ENCODE measurements at places on chromosomes 1 and 21. TPM values are rescaled to one million over a fixed set of nuclear protein-coding genes. Genes with fewer than 3 reads are reported as not detected.

The DCST1 gene
- total RNA-seq: not detected

DNA sequence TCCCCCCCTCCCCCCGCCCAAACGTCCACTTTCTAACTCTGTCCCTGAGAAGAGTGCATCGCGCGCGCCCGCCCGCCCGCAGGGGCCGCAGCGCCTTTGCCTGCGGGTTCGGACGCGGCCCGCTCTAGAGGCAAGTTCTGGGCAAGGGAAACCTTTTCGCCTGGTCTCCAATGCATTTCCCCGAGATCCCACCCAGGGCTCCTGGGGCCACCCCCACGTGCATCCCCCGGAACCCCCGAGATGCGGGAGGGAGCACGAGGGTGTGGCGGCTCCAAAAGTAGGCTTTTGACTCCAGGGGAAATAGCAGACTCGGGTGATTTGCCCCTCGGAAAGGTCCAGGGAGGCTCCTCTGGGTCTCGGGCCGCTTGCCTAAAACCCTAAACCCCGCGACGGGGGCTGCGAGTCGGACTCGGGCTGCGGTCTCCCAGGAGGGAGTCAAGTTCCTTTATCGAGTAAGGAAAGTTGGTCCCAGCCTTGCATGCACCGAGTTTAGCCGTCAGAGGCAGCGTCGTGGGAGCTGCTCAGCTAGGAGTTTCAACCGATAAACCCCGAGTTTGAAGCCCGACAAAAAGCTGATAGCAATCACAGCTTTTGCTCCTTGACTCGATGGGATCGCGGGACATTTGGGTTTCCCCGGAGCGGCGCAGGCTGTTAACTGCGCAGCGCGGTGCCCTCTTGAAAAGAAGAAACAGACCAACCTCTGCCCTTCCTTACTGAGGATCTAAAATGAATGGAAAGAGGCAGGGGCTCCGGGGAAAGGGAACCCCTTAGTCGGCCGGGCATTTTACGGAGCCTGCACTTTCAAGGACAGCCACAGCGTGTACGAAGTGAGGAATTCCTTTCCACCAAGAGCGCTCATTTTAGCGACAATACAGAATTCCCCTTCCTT, 158.1 kb downstream of the RUNX1 start:
- peak overlapping the region; percentile 76 for H3K4me3 ChIP-seq
- peaks cover 6% of the 10 kb centered on the region for H3K27me3 ChIP-seq
- H3K27ac ChIP-seq: peak overlapping the region; percentile 72

DNA sequence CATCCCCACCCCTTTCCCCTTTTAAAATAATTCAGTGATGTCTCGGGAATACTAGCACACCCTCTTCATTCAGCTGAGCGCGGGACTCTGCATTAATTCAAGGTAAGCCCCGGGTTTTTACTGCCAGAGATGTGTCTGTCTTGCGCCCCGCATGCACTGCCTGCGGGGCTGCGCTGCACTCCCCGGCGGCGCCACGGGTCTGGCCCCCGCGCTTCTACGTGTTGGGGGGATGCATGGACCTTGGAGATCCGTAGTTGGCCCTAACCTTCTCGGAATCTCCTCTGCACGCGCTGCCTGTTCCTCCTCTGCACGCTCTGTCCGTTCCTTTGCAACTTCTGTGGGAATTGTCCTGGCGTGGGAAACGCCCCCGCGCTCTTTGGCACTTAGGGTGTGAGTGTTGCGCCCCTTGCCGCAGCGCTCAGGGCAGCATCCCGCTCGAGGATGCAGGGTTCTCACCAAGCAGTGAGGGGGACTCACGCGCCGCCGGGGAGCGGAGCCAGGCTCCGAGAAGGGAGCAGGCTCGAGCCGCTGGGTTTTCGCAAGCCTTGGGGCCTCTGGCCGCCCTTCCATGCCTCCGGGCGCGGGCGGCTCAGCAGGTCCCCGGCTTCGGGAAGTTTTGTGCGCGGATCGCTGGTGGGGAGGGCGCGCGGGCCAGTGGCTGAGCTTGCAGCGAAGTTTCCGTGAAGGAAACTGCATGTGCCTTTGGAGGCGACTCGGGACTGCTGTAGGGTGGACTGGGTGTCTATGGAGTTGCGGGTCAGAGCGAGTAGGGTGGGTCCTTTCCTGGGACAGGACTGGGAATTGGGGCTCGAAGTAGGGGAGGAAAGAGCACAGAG, 165.1 kb upstream of the CACNA1E start:
- peaks cover 5% of the 10 kb centered on the region for H3K4me1 ChIP-seq
- H3K4me3 ChIP-seq: no peak overlapping the region
- peaks cover 59% of the 10 kb centered on the region for H3K27me3 ChIP-seq
- H3K36me3 ChIP-seq: no peaks in the 10 kb centered on the region
- peak; percentile 77 for DNase-seq
- no peak overlapping the region for H3K27ac ChIP-seq

GRCh38 chr1:99748419-99748818, 18.0 kb downstream of the FRRS1 start:
- H3K4me3 ChIP-seq: no peak overlapping the region
- H3K4me1 ChIP-seq: peaks cover 3% of the 10 kb centered on the region
- H3K36me3 ChIP-seq: no peaks in the 10 kb centered on the region
- no peak for DNase-seq

The SYPL2 gene
- total RNA-seq: 1.1 TPM

GRCh38 chr1:226429858-226430715, 22.2 kb upstream of the PARP1 start:
- H3K27me3 ChIP-seq: no peaks in the 10 kb centered on the region
- no peaks in the 10 kb centered on the region for H3K36me3 ChIP-seq
- H3K27ac ChIP-seq: no peak overlapping the region
- no peak overlapping the region for H3K4me3 ChIP-seq

DNA sequence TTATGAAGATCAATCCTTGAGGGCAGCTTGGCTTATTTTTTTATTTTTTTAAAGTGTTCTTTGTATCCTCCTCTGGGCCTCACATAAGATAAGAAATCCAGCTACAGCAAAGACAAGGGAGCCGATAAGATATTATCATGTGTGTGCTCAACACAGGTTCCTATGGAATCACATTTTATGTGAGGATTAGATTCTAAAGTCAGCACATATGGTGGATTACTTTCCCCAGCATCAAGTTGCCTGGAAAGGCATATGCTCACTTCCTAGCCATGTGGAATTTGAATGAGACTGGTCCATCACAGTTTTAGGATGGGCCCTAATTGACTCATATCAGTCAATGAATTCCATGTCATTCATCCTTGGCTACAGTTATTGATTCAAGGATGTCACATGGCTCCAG, 456.9 kb upstream of the LRRC7 start:
- no peaks in the 10 kb centered on the region for H3K27me3 ChIP-seq
- H3K4me1 ChIP-seq: no peaks in the 10 kb centered on the region
- H3K27ac ChIP-seq: no peak overlapping the region
- DNase-seq: no peak

DNA sequence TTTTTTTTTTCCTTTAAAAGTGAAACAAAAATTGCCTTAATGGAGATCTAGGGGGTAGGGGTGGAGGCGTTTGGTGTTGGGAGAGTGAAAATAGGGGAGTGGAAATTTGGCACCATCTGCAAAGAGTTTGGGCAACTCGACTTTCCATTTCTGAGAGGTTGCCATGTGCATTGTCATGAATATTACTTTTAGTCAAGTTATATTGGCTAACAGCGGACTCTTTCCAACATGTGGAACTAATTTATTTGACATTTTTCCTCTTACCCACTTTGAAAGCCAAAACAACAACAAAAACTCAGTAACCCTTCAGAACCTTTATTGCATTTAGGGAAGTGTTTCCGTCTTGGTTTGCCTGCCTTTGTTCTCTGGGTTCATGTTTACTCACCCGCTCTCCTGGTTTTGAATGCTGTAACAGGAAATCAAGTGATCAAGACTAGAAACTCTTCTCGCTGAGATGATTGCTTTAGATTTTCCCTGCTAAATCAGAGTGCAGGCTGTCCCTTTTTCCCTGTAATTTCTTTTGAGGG, 70.4 kb downstream of the CACHD1 start:
- peak overlapping the region; percentile 86 for H3K27ac ChIP-seq
- H3K27me3 ChIP-seq: no peaks in the 10 kb centered on the region
- H3K4me1 ChIP-seq: peaks cover 46% of the 10 kb centered on the region
- DNase-seq: no peak
- H3K36me3 ChIP-seq: no peaks in the 10 kb centered on the region

DNA sequence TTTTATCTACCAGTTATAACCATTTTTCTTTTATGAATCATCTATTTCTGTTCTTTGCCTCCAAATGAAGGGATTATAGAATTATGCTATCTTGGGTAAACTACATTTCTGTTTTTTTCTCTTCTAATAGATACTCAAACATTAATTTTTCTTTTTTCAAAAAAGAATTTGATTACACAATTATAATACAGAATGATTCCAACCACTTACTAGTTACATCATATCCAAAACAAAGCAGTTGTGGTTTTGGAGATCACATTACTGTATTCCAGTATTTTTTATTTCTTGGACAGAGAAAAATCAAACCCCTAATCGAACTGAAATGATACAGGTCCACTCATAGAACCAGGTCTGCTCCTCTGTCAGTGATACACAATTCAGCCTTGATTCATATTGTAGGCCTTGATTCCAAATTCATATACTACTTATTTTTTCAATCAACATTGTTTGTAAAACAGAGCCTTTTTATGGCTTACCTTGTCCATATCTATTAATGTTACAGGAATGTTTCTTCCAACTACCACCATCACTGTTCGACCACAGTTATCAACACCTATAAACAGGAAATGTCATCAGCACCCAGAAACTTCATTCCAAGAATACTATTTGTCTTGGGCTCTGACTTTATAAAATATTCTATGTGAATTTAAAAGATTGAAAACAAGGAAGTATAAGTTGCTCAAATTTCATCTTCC, 43.2 kb downstream of the GDAP2 start:
- H3K27me3 ChIP-seq: no peaks in the 10 kb centered on the region
- peaks cover 11% of the 10 kb centered on the region for H3K36me3 ChIP-seq
- H3K4me3 ChIP-seq: no peak overlapping the region
- no peak for DNase-seq

The OR2M3 gene
- not detected for total RNA-seq

The KHDRBS1 gene
- 131 TPM for total RNA-seq

DNA sequence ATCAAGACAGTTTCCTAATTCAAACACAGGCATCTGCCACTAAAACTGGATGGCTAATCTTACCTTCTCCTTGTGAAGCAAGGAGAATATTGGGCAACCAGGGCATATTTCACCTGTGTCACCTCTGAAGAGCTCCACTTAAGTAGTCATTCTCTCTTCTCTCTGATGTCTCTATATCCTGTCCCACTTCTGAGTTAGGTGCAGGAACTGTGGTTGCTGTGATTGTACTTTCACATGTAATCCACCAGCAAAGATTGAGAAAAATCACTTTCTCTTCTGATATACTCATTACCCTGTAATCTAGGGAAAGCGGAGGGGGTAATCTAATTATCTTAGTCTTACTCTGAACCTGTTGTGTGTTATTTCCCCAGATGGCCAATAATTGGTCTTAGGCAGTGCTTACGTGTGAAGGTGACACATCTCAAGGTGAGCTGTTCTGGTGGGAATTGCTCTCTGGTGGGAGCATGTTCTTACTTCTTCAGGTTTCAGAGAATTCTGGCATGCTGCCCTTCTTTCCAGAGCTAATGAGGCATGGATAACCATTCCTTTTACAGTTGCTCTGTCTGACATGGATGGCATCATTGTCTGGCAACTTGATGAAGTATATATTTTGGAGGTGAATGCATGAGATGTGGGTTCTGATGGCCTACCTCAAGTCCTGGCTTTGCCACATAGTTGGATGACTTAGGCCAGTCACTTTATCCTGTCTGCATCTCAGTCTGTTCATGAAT, 12.0 kb downstream of the XCL2 start:
- no peak overlapping the region for H3K4me3 ChIP-seq
- H3K27ac ChIP-seq: no peak overlapping the region
- no peaks in the 10 kb centered on the region for H3K36me3 ChIP-seq
- H3K27me3 ChIP-seq: peaks cover 47% of the 10 kb centered on the region
- no peak for DNase-seq

The TDRD5 gene
- total RNA-seq: not detected

GRCh38 chr21:16797540-16797939, 715.3 kb upstream of the CXADR start:
- H3K36me3 ChIP-seq: no peaks in the 10 kb centered on the region
- peaks cover 52% of the 10 kb centered on the region for H3K4me1 ChIP-seq
- H3K27ac ChIP-seq: peak overlapping the region; percentile 37
- no peak for DNase-seq
- H3K4me3 ChIP-seq: no peak overlapping the region

The IFI44L gene
- 22.1 TPM for total RNA-seq

The RAD54L gene
- total RNA-seq: 4.2 TPM

The ERICH3 gene
- not detected for total RNA-seq

DNA sequence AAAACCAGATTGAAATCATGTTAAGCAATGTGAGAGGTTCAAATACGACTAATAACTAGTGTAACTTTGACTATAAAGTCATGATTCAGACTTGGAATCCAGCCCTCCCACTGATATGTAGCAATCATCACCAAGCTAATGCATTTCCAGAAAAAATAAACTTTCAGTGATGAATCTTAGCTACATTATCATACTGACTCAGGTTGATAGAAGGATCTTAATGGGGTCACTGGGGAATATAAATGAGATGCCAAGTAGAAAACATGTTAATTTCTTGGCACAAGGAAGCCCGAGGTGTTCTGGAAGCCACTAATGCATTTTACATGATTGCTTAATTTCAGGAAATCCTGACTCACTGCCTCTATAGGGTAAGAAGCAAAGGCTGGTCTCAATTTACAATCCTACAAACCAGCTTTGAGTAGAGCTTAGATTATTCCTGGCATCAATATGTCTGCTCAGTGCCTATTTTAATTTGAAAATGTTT, 67.7 kb downstream of the SELENOF start:
- no peak overlapping the region for H3K4me3 ChIP-seq
- peaks cover 6% of the 10 kb centered on the region for H3K4me1 ChIP-seq
- no peaks in the 10 kb centered on the region for H3K27me3 ChIP-seq
- no peak for DNase-seq
- no peaks in the 10 kb centered on the region for H3K36me3 ChIP-seq

The SYT11 gene
- 5.3 TPM for total RNA-seq

DNA sequence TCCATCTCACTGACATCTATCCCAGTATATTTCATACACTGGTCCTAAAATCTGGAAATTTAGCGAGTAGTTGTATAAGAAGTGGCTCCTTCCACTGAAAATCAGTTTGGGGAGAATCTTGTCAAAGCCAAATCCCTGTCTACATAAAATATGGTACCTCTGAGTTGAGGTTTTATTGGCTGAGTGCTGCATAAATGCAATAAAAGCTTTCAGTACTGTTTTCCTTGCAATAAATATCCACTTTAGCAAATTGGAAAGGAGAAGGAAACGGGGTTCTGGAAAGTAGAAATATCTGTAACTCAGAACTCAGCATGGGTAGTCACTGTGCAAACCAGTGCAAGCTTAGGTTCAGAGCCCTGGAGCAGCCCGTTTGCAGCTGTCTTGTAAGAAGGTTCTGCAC, 580.2 kb downstream of the SMYD3 start:
- H3K27me3 ChIP-seq: no peaks in the 10 kb centered on the region
- peaks cover 1% of the 10 kb centered on the region for H3K36me3 ChIP-seq
- no peak overlapping the region for H3K4me3 ChIP-seq
- H3K27ac ChIP-seq: no peak overlapping the region

GRCh38 chr21:15904389-15904788, 174.6 kb downstream of the USP25 start:
- no peak overlapping the region for H3K4me3 ChIP-seq
- no peak for DNase-seq
- no peaks in the 10 kb centered on the region for H3K27me3 ChIP-seq
- peaks cover 23% of the 10 kb centered on the region for H3K36me3 ChIP-seq
- no peaks in the 10 kb centered on the region for H3K4me1 ChIP-seq

The SPRR5 gene
- total RNA-seq: not detected

The GNG4 gene
- 0.83 TPM for total RNA-seq

GRCh38 chr1:114229368-114229767, 75.7 kb upstream of the SYT6 start:
- DNase-seq: no peak
- no peaks in the 10 kb centered on the region for H3K36me3 ChIP-seq
- no peak overlapping the region for H3K4me3 ChIP-seq

- H3K4me1 ChIP-seq: peaks cover 20% of the 10 kb centered on the region
- peaks cover 66% of the 10 kb centered on the region for H3K27me3 ChIP-seq
- no peaks in the 10 kb centered on the region for H3K36me3 ChIP-seq
- H3K4me3 ChIP-seq: peak overlapping the region; percentile 7
These were observed 21.5 kb upstream of the RNF187 start for GRCh38 chr1:228465571-228466146.
